Progenitor cell of endocrine pancreas (in vitro differentiated cells): ENCODE measurements at places on chromosomes 11 and 22.
A peak's percentile ranks its signal among the peaks of the same experiment; 100 is the strongest.

DNA sequence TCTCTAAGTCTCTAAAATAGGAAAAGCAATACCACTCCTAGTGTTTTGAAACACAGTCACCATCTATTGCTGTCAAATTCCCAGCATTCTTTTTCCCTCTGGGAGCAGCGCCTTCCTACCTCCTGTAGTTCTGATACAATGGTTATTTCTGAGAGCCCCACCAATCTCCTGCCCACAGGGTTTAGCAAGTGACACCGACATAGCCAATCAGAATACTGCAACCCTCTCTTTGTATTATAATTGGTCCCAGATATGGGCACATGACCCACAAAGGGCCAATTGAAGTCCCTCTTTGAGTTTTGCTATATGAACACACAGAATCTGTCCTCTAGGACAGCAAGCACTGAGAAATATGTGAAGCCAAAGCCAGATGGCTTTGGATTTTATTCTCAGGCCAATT lies 16.9 kb upstream of the ARHGAP42 start:
- no peak for DNase-seq

DNA sequence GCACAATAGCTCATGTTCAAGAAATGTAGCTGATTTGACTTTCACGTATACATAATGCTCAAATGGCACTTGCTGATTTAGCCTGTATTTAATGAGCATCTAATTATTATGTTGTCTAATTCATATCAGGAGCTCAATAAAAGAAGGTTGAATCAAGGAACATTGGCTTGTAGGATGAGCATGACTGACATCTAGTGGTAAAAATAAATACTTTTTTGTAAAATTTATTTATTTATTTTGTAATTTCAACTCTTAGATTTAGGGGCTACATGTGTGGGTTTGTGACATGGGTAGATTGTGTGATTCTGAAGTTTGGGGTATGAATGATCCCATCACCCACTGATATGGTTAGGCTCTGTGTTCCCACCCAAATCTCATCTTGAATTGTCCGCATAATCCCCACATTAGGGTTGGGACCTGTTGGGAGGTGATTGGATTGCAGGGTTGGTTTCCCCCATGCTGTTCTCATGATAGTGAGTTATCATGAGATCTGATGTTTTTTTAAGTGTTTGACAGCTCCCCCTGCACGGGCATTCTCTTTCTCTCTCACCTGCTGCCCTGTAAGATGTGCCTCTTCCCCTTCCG lies 1.7 kb upstream of the OR52E5 start:
- no peak for DNase-seq

DNA sequence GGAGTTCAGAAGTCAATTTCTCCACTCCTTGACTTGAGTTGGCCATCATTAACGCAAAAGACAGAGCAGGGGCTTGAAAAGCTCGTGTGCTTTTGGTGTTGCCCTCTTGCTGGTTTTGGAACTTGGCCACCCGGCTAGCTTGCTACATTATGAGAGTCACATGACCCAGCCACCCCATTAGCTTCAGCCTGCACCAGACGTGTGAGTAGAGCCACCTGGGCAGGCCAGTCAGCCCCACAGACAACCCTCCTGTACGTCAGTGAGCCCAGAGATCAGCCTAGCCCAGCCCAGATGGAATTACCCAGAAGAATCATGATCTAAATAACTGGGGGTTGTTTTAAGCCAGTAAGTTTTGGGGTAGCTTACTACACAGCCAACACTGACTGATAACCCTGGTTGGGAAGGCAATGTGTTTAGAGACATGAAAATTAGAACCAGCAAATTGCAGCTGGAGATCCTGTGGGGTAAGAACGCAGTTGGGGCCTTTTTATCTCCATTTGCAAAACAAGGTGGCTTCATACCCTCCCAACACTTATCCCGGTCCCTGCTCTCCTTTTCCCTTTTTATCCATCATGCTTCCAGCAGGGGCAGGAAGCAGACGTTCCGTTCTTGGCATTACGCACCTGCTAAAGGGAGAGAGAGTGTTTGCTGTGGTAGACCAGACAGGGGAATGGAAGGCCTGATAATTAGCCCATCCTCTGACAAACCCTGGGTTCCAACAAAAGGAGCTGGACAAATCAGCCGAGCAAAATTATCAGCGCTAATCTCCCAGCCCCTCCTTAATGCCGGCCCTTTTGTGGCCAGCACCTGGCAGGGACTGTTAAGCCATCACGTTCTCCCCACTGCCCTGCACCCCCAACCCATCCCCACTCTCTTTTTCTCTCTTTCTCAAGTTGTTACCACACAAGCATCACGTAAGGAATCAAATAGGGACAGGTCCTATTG lies 548.7 kb upstream of the CADM1 start:
- no peak for DNase-seq

- no peak for DNase-seq
These were observed 15.8 kb upstream of the ZNF74 start for GRCh38 chr22:20378110-20378509.

DNA sequence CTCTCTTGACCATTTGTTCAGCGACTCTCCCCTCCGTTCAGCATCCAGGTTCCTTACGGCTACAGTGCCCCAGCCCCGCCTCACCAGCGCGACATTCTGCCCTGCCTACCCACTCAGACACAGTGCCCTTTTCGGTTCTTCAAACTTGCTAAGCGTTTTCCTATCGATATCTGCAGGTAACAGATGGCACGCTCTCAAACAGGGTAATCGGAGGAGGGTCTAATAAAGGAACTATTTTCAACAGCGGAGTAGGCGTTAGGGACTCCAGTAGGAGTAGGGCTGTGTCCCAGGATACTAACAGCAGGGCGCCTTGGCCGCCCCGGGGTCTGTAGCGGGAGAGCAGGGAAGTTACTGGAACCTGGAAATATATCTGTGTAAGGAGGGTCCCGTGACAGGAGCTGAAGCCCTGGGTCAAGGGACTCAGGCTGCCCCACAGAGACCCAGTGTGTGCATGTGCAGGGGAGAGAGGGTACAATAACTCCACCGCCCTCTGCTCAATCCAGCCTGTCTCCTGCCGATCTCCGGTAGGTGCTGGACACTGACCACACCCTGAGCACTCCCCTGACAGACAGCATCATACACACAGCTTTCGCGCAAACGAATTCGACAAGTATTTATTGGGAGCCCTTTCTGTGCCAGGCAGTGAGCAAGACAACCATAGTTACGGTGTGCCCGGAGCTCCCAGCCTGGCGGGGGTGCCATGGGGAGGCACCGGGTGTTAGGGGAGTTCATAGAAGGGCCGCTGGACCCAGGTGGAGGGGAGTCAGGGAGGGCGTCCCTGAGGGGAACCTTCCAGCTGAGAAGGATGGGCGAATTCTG lies 2.1 kb downstream of the KLHL35 start:
- DNase-seq = no peak

- DNase-seq = no peak
These were observed 10.8 kb downstream of the PPFIBP2 start for GRCh38 chr11:7524462-7525235.

GRCh38 chr11:73426219-73426850 lies 50.1 kb downstream of the RELT start:
- no peak for DNase-seq

- DNase-seq = no peak
These were observed 2.8 kb downstream of the SIAE start for GRCh38 chr11:124670732-124671131.

- no peak for DNase-seq
These were observed 52.0 kb downstream of the CADM1 start for GRCh38 chr11:115452241-115452640.

DNA sequence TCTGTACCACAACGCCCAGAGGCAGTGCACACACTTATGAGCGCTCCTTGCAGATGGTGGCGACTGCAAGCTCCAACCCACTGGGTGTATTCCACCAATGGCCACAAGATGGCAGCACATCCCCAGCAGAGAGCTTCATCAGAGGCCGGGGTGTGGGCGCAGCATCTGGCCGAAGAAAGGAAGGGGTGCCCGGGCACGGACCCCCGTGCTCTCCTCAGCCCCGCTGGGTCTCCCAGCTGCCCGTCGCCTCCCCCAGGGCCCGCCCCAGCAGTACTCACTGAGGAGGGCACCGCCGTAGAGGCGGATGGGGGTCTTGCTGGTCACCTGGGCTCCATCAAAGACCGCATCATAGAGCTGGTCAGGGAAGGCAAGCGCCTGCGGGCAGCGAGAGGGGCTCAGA lies 14.2 kb downstream of the TP53I11 start:
- peak; percentile 62 for DNase-seq

- no peak for DNase-seq
These were observed 45.8 kb downstream of the LMO1 start for GRCh38 chr11:8217926-8218325.

DNA sequence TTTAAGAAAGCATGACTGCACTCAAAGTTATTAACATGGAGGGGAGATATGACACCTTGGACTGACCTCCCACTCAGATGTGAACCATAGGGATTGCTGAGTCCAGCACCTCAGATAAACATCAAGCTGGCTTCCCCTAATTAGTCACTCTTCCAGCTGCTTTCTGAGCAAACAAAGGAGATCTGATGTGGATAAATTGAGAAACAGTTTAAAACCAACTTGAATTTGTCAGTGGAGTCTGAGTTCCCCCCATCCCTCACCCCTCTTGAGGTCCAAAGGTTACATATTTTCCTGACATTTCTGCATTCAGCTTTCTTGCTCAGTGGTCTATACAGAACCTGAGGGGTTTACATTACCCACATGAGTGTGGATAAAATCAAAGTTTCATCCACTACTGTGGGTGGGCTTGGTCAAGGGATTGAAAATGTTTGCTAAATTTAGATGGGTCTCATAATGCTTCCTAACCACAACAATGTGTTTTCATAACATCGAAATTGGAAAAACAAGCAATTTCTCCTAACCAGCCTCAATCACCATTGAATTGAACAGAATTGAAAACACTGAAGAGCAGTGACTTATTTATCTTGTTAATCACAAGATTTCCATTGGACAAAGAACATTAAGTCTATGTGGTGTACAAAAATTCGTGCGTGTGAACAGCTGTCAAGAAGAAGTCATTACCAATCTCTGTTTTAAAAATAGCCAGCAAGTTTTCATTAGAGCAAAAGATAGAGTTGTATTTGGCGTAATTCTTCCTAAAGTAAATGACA lies 292.3 kb downstream of the METTL15 start:
- no peak for DNase-seq
